Nephron progenitor cell (in vitro differentiated cells): ENCODE measurements at places on chromosomes 11 and 22.

DNA sequence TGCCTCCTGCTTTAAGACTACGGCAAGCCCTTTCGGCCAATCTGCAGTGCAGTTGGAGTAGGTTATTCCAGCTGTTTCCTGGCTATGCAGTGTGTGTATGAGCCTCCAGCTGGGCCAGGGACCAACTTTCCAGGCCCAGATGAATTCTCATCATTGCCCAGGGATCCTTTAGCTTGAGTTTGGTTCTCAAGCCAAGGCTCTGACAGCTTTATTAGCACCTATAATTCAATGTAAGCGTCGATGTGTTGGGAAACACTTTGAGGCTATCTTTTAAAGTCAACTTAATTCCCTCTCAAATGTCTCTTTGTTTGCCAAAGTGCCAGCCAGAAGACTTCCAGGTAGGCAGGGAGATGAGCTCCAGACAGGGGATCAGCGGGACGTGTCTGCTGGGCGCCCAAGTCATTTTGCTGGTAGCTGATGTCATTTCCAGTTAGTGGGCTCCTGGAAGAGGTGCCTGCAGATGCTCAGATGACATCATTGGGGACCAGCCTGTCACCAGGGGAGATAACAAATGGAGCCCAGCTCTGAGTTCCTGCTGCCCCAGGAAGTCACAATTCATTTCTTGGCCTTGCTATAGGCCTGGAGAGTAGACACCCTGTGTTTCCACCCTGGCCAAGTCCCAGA, 520.4 kb downstream of the SOX6 start:
- peaks cover 4% of the 10 kb centered on the region for H3K27me3 ChIP-seq
- H3K4me3 ChIP-seq: no peak overlapping the region
- no peaks in the 10 kb centered on the region for H3K36me3 ChIP-seq
- peak overlapping the region; percentile 89 for H3K27ac ChIP-seq

- no peak overlapping the region for H3K27ac ChIP-seq
- DNase-seq: no peak
- peaks cover 59% of the 10 kb centered on the region for H3K4me1 ChIP-seq
- peaks cover 35% of the 10 kb centered on the region for H3K27me3 ChIP-seq
- no peak overlapping the region for H3K4me3 ChIP-seq
Measured at GRCh38 chr11:44625759-44626523, 60.5 kb downstream of the CD82 start.

DNA sequence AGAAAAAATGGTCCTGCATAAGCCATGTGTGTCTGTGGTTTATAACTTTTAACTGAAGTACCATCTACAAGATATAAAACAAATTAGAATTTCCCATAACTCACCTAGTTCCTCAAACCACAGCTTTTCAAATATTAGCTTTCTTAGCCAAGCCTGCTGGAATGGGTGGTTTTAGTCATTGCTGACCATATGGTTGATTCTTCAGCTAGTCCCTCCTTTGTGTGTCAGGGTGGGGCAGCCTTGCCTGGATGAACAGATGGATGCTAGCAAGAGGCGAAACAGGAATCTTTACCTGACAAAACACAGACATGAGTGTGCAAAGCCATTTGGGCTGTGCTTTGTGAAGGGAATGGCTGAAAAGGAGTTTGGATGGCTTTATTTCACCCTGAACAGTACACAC, 6.9 kb upstream of the B3GNT6 start:
- no peak overlapping the region for H3K4me3 ChIP-seq
- peaks cover 6% of the 10 kb centered on the region for H3K27me3 ChIP-seq
- no peaks in the 10 kb centered on the region for H3K36me3 ChIP-seq

GRCh38 chr22:22545084-22545483, 14.0 kb downstream of the PRAME start:
- H3K27me3 ChIP-seq: peaks cover 70% of the 10 kb centered on the region
- no peak for DNase-seq
- H3K36me3 ChIP-seq: no peaks in the 10 kb centered on the region
- H3K27ac ChIP-seq: no peak overlapping the region
- no peak overlapping the region for H3K4me3 ChIP-seq

DNA sequence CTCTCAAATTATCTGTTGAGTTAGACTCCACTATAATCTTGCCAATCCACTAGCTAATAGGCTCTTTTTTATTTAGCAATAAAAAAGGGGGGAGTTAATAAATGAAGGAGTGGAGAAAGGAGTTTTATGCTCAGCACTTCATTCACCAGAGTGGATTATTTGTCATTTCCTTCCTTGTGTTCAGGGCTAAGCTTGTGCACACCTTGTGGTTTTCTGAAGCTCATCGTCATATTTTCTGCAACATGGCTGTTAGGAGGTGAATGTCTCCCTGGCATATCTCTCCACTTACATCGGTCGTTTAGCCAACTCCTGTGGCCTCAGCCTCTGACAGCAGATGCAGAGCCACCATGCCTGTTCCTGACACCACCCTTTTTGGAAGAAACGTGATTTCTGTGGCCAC, 83.9 kb upstream of the MTNR1B start:
- peaks cover 71% of the 10 kb centered on the region for H3K36me3 ChIP-seq
- H3K4me3 ChIP-seq: no peak overlapping the region
- H3K27me3 ChIP-seq: no peaks in the 10 kb centered on the region
- H3K27ac ChIP-seq: peak overlapping the region; percentile 70
- H3K4me1 ChIP-seq: peaks cover 40% of the 10 kb centered on the region

- peaks cover 69% of the 10 kb centered on the region for H3K36me3 ChIP-seq
- H3K27ac ChIP-seq: peak overlapping the region; percentile 85
- H3K4me1 ChIP-seq: peaks cover 53% of the 10 kb centered on the region
- no peaks in the 10 kb centered on the region for H3K27me3 ChIP-seq
Measured at GRCh38 chr11:66068154-66068821, 1.8 kb upstream of the PACS1 start.

DNA sequence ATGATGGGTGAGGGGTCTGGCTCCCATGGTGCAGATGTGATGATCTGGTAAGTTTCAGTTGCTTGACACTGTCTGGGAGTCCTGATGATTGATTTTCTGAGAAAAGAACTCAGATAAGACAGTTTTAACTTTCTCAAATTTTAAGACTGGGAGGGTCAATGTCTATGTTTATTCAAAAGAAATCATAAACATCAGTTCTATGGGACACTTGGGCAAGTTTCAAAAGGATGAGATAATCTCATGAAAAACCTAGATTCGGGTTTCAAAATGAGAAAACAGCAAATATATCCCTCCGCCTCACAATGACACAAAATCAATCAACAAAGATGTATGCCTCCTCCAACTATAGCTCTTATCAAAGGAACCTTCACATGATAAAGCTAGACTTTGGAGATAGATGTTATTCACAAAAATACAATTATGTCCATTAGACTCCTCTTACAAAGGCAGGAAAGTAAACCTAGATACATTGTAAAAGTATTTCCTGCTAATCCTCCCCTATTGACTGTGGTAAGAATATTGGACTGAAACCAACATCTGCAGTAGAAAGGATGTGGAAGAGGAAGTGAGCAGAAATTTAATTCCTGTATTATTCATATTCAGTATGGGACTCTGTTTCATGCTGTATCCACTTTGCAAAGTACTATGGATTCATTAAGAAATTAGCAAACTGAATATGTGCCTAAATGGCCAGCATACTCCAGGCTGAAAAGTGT, 21.6 kb downstream of the SVIP start:
- no peaks in the 10 kb centered on the region for H3K27me3 ChIP-seq
- DNase-seq: no peak
- H3K36me3 ChIP-seq: peaks cover 20% of the 10 kb centered on the region
- no peak overlapping the region for H3K4me3 ChIP-seq

DNA sequence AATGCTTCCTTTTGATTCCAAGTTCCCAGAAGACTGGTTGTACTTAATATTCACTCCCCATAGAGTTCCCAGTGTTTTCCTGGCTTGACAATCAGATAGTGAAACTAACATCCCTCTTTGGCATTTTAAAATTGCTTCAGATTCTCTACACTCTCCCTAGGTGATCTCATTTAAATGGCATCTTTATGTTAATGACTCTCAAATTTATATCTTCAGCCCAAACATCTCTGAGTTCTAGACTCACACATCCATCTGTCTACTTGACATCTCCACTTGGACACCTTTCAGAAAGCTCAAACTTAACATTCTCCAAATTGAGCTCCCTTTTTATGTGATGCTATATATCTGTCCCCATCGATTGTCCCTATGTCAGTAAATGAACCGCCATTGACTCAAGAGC, 232.0 kb downstream of the NTM start:
- no peaks in the 10 kb centered on the region for H3K36me3 ChIP-seq
- peaks cover 9% of the 10 kb centered on the region for H3K27me3 ChIP-seq
- no peak for DNase-seq
- no peak overlapping the region for H3K27ac ChIP-seq
- H3K4me1 ChIP-seq: peaks cover 27% of the 10 kb centered on the region

DNA sequence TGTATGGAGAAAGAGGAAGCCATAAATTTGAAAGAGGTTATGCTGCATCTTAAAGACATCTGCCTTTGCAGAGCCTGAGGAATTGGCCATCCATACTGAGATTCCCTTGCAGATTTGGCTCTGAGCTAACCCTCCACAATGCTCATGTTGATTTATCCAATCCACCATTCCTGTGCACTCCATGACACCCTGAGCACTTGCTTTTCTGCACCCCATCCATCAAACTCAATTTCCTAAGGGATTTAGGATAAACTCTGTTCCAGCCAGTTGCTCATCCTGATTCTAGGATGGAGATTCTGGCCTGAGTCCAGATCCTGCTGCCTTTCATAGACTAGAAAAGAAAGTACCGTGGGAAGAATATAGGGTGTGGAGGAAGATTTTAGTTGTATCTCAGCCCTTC, 379.2 kb upstream of the LARGE1 start:
- H3K4me1 ChIP-seq: no peaks in the 10 kb centered on the region
- H3K36me3 ChIP-seq: no peaks in the 10 kb centered on the region
- H3K27ac ChIP-seq: no peak overlapping the region
- peaks cover 16% of the 10 kb centered on the region for H3K27me3 ChIP-seq

GRCh38 chr11:64341851-64342791, 2.1 kb downstream of the CCDC88B start:
- H3K4me3 ChIP-seq: peak overlapping the region; percentile 60
- H3K36me3 ChIP-seq: no peaks in the 10 kb centered on the region
- peaks cover 43% of the 10 kb centered on the region for H3K4me1 ChIP-seq
- no peak overlapping the region for H3K27ac ChIP-seq
- DNase-seq: peak; percentile 95

DNA sequence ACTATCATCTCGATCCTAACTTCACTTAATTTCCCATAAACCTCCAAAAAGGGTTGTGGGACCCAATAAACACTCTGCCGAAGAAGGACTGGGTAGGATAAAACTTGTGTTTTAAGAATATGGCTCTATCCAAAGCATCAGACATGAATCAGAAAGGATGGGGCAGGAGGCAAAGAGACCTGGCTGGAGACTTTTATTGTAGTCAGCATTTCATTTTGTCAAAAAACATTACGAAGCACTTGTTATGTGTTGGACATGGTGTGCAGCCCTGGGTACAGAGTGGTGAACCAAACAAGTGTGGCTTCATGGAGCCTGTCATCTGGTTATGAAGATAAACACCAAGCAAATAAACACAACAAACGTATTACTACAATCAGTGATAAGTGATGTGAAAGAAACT, 17.3 kb downstream of the IL10RA start:
- peaks cover 10% of the 10 kb centered on the region for H3K4me1 ChIP-seq
- no peaks in the 10 kb centered on the region for H3K36me3 ChIP-seq

- no peak overlapping the region for H3K4me3 ChIP-seq
- H3K4me1 ChIP-seq: peaks cover 25% of the 10 kb centered on the region
- peaks cover 9% of the 10 kb centered on the region for H3K27me3 ChIP-seq
Measured at GRCh38 chr11:42974510-42975179, 337.2 kb upstream of the API5 start.

DNA sequence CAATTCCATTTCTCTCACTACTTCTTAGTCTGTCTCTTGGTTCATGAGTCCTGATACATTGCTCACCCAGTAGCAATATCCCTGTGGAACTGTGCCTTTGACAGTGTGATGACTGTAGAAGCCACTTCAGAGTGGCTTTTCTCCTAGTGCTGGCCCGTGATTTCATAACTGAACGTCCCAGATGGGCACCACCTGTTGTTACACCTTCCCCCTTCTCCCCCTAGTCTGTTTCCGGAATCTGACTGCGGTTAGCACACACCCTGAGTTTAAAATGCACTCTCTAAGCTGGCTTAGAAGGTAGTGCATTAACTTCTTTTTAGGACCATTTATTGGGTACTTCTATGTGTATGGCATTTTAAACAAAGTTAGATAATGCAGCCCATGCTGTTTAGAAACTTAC, 83.0 kb downstream of the ALX4 start:
- H3K36me3 ChIP-seq: peaks cover 4% of the 10 kb centered on the region
- H3K27ac ChIP-seq: no peak overlapping the region
- DNase-seq: no peak
- H3K27me3 ChIP-seq: peaks cover 49% of the 10 kb centered on the region

GRCh38 chr11:119704849-119705248, 24.2 kb downstream of the NECTIN1 start:
- H3K4me1 ChIP-seq: peaks cover 66% of the 10 kb centered on the region
- H3K4me3 ChIP-seq: no peak overlapping the region
- H3K27me3 ChIP-seq: peaks cover 4% of the 10 kb centered on the region

- H3K27me3 ChIP-seq: peaks cover 7% of the 10 kb centered on the region
- H3K4me1 ChIP-seq: peaks cover 39% of the 10 kb centered on the region
- H3K27ac ChIP-seq: no peak overlapping the region
- no peak for DNase-seq
- no peak overlapping the region for H3K4me3 ChIP-seq
Measured at GRCh38 chr22:44107340-44107739, 73.4 kb upstream of the PARVG start.

GRCh38 chr11:61972672-61973475, 5.4 kb upstream of the FTH1 start:
- no peak for DNase-seq
- peaks cover 9% of the 10 kb centered on the region for H3K27me3 ChIP-seq
- H3K27ac ChIP-seq: peak overlapping the region; percentile 78
- peaks cover 85% of the 10 kb centered on the region for H3K4me1 ChIP-seq

DNA sequence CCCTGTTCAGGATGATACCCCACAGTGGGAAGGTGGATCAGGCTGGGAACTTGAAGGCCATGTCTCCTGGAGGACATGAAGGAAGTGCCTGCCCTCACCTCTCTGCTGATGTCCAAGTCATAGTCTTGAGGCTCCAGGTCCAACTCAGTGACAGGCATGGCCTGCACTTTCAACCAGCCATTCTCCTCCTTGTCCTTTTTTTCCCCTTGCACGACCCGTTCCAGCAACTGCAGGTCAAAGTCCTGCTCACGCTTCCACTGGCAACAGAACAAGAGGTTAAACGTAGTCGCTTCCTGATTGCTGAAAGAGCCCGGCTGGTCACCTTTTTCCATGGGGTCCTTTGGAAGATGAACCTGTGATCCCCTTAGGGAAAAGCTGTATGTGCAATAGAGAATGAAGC, 47.7 kb downstream of the C11orf58 start:
- no peaks in the 10 kb centered on the region for H3K36me3 ChIP-seq
- H3K27ac ChIP-seq: no peak overlapping the region
- DNase-seq: no peak
- H3K27me3 ChIP-seq: peaks cover 5% of the 10 kb centered on the region
- peaks cover 30% of the 10 kb centered on the region for H3K4me1 ChIP-seq

DNA sequence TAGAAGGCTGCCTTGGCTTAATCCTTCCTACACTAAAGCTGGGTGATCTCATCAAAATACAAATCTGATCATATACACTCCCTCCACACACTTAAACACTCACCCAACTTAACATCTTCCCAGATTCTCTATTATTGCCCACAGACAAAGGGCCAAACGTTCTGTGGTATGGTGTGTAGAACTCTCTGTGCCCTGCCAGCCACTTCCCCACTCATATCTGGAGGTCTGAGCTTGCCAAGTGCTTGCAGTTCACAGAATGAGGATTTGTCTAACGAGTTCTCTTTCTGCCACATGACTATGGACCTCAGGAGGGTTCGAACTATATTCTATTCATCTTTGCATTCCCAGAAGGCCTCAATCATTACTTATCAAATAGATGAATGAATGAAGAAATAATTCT, 77.6 kb downstream of the MPPED2 start:
- H3K27ac ChIP-seq: no peak overlapping the region
- no peak for DNase-seq
- H3K4me1 ChIP-seq: peaks cover 33% of the 10 kb centered on the region
- H3K27me3 ChIP-seq: peaks cover 11% of the 10 kb centered on the region
- no peak overlapping the region for H3K4me3 ChIP-seq
